Ovary (tissue), 10 donors: ENCODE measurements at places on chromosomes 4 and X.

GRCh38 chrX:100659431-100660137 is 15.6 kb downstream of the SRPX2 start:
- no peak for DNase-seq

DNA sequence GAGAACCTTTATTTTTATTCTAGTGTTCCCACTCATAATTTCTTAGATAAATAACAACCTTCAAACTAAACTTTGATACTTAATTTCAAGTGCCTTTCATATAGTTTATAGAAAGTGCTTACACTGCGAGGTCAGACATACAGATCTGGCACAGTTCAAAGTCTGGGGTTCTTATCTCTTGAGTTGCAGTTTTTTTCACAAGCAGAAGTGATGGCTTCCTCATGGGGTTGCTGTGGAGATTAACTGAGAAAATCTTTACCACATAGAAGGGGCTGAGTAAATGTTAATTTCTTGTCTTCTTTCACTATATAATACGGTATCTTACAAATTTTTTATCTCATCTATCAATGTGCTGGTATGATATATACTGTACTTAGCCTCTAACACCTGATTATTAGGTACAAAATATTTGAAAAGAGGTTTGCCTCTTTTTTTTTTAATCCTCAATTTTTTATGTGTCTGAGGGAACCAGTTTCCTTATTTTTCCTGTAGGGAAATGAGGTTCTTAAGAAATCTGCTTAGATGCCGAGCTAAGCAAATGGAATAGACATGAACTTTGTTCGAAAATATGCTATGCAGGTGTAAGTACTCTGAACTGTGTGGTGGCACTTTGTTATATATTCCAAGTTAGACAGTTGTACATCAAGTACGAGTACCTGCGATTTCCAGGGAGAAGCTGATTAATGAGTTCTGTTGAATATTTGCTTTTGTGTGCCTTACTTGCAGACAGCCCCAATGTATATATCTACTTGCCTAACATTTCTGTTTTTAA is 3.3 kb downstream of the ING2 start:
- DNase-seq, result no peak

DNA sequence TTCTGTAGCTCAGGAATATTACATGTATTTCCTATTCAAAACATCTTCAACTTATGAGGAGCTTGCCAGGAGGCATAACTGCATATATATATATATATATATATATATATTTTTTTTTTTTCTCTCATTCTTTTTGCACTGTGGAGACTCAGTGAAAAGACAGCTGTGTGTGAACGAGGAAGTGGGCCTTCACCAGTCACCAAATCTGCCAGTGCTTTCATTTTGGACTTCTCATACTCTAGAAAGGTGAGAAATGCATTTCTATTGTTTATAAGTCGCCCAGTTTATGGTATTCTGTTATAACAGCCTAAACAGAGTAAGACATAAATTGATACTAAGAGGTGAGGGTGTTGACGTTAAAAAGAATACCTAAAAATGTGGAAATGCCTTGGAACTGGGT is 710.6 kb downstream of the TRAM1L1 start:
- DNase-seq, result no peak

- DNase-seq, result no peak
Observed at GRCh38 chrX:52355108-52355507, 13.7 kb upstream of the XAGE2 start.

DNA sequence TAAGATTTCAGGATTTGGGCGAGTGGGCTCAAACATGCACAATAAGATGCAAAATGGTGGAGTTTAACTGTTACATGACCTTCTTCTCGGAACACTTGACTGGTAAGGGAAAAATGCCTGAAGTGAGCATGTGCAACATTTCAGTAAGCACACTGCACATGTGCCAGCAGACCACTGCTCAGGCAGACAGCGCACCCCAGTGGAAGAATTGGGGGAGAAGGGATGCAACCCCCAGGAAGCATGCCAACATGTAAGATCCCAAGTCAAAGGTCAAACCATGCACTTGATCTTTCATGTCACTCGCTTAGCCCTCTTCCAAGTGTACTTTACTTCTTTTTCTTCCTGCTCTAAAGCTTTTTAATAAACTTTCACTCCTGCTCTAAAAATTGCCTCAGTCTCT is 256.3 kb downstream of the CENPC start:
- DNase-seq, result no peak

- DNase-seq, result no peak
Observed at GRCh38 chr4:24179201-24179840, 289.5 kb upstream of the PPARGC1A start.

GRCh38 chrX:7215842-7216241 is 67.9 kb upstream of the PUDP start:
- DNase-seq, result no peak

GRCh38 chr4:87005690-87006425 is 71.0 kb downstream of the AFF1 start:
- DNase-seq, result no peak

DNA sequence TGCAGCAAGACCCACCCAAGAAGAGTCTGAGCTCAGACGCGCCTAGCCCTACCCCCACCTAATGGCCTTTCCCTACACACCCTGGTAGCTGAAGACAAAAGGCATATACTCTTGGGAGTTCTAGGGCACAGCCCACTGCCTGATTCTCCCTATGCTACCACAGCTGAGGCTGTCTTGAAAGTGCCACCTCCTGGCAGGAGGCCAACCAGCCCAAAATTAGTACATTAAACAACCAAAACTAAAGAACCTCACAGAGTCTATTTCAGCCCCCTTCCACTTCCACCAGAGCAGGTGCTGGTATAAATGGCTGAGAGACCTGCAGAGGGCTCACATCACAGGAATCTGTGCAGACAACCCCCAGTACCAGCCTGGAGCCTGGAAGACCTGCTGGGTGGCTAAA is 119.1 kb downstream of the HMGN5 start:
- DNase-seq, result no peak

DNA sequence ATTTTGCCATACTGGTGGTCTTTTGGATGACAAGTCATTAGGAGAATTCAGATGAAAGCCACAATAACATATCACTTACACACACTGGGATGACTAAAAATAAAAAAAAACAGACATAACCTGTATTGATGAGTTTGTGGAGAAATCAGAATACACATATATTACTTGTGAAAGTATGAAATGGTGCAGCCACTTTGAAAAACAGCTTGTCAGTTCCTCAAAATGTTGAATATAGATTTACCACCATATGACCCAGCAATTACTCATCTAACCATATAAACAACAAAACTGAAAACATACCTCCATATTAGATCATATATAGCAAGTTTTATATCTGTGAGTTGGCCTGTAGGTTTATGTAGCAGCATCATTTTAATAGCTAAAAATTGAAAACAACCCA is 608.7 kb downstream of the TLL1 start:
- DNase-seq, result no peak

DNA sequence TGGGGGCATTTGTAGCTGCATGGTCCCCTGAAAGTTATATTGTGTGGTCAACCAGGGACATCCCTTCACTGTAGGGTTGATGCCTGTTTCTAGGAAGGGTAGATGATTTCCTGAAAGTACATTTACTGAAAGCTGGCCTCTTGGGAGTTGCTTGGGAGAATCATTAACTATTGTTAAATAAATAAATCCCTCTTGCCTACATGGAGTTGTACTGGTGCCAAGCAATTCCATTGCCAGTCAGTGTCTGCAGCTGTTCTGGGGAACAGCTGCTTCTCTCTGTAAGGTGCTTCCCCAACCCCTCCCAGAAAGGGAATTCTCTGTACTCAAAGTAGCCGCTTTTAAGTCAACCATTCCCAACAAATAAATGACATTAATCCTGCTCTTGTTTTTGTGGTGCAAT is 51.1 kb downstream of the C4orf51 start:
- no peak for DNase-seq

DNA sequence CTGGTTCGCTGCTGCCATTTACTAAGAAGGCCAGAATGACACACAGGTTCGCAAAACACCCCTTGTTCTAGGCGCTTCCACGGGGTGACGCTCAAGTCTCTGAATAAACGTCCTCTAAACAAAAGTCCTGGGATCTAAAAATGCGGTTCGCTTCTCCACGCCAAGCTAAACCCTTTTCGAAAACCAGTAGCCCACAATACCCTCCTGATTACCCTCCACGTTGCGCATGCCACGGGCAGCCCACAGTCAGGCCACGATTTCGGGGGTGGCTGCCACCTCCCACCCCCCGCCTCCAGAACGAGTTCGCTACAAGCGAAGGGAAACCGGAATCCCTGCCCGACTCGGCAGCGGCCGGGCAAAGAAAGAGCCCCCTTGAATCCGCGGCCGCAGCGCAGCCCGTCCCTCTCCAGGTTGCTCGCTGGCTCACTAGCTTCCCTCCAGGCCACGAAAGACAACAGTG is 423 bp downstream of the RPL39 start:
- DNase-seq, result no peak

DNA sequence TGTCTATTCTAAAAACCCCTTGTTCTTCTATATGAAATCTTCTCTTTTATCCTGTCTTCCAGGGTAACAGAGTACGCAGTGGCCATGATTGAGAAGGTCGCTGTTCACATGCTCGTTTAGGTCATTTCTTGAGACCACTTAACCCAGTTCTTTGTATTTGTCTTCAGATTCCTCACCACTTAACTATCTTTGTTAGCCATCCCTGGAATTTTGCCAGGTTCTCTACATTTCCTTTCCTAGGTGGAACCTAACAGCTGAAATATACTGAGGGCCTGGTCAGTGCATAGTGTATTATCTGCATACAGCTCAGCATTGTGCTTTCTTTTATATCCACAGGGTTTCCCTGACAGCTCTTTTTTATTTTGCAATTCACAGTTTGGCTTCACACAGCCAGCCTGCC is 148.9 kb upstream of the GALNT7 start:
- DNase-seq, result no peak

- no peak for DNase-seq
Observed at GRCh38 chr4:13530823-13531624, 13.3 kb downstream of the NKX3-2 start.

DNA sequence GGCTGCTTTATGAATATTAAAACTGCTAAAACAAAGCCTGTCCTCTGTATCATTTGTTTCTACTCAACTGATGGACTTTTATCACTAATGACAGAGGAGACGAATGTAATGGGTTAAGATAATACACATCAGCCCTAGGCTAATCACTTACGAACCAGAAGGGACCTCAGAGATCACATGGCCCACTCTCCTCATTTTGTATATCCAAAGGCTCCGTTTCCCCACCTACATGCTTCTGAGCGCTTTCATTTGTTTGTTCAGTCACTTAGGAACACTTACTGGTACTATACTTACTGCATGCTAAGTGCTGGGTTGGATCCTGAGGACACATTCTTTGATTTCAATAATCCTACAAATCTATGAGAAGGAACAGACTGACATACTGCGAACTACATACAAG is 169.3 kb downstream of the CEP135 start:
- DNase-seq, result no peak

- no peak for DNase-seq
Observed at GRCh38 chr4:38241541-38241940, 281.3 kb downstream of the PTTG2 start.

GRCh38 chr4:144316869-144317268 is 176.4 kb upstream of the GYPA start:
- no peak for DNase-seq

DNA sequence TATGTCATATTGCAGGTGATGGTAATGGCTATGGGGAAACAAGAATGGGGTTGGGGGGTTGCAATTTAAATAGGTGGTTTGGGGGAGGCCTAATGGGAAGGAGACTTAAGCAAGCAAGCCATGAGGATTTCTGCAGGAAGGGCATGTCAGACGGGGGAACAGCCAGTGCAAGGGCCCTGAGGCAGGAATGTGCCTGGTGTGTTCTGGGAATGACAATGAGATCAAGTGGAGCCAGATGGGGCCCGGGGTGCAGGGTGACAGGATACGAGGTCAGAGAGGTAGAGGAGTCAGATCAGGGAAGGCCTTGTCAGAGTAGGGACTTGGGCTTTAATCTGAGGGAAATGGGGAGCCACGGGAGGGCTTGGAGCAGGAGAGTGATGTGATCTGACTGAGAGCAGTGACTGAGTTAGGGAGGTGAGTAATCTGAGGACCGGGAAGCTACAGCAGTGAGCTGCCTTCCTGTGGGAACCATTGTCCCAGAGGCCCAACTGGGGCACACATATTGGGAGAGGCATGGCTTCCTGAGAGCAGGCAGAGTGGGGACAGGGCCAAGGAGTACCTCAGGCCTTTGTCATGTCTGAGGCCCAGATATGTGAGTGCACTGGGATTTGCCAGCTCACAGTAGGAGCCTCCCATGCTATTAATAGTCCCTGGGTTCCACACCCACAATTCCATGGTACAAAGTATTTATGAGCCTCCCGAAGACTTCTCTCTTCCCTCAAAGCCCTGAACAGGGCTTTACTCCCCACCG is 139.8 kb downstream of the BCOR start:
- no peak for DNase-seq

GRCh38 chrX:30577362-30577991 is at the start of gene TASL:
Gene TASL, minus strand, starts transcription at chrX:30577766. Its CDS starts 17,411 bp downstream, at chrX:30560355.
- no peak for DNase-seq

DNA sequence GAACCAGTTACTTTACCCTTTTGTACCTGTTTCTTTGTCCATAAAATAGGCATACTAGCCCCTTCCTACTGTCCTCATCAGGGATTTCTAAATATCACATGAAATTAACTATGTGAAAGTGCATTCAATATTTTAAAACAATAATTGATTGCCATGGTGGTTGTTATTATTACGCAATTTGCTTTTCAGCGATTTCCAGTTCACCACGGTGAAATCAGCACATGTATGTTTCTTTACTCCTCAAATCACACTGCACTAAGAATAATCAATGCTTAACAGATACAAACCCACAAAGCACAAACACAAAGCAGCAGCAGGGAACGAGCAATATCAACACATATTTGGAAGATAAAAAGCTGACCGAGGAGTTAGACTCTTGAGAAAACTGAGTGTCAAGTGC is 371.3 kb upstream of the NOCT start:
- DNase-seq, result no peak

DNA sequence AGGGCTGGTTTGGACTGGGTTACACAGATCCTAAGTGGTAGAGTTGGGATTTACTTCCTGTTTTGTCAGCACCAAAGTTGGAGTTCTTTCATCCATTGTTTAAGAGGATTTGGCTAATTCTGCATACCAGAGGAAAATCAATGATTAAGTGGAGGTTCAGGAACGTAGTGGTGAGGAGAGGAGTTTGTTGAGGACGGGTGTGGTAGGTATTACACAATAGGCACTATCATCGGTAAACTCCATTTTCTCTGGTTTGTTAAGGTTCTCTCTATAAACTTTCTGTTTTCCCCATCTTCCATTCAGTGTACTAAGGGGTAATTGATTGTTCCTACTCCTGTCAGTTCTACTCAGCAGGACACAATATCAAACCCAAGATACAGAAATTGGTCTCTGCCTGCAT is 107.5 kb upstream of the VCX2 start:
- DNase-seq, result no peak

DNA sequence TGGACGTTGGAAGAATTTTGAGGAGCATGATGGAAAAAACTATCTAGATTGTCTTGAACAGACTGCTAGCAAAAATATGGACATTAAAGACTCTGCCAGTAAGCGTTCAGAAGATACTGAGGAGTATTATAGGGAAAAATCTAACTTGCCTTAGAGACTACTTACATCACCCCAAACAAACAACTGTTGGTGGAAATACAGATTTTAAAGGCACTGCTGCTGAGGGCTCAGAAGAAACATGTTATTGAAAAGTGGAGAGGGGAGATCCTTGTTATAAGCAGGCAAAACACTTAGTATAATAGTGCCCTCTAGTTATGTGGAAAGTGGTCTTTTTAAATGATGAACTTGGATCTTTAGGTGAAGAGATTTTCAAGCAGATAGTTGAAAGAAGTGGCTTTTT is 29.2 kb downstream of the MAD2L1 start:
- no peak for DNase-seq
